ENCODE measurements at places on chromosomes 7 and 10.

- no peak for DNase-seq
Measured at GRCh38 chr7:120273476-120273975, 551 bp downstream of the KCND2 start.

GRCh38 chr10:33886299-33886698, 551.8 kb upstream of the NRP1 start:
- no peak for DNase-seq

GRCh38 chr10:131997366-131998049, 15.8 kb upstream of the BNIP3 start:
- DNase-seq = no peak

- no peak for DNase-seq
Measured at GRCh38 chr10:101666083-101666482, 28.9 kb downstream of the FBXW4 start.

GRCh38 chr7:44853391-44853790, 5.5 kb upstream of the H2AZ2 start:
- DNase-seq = no peak

DNA sequence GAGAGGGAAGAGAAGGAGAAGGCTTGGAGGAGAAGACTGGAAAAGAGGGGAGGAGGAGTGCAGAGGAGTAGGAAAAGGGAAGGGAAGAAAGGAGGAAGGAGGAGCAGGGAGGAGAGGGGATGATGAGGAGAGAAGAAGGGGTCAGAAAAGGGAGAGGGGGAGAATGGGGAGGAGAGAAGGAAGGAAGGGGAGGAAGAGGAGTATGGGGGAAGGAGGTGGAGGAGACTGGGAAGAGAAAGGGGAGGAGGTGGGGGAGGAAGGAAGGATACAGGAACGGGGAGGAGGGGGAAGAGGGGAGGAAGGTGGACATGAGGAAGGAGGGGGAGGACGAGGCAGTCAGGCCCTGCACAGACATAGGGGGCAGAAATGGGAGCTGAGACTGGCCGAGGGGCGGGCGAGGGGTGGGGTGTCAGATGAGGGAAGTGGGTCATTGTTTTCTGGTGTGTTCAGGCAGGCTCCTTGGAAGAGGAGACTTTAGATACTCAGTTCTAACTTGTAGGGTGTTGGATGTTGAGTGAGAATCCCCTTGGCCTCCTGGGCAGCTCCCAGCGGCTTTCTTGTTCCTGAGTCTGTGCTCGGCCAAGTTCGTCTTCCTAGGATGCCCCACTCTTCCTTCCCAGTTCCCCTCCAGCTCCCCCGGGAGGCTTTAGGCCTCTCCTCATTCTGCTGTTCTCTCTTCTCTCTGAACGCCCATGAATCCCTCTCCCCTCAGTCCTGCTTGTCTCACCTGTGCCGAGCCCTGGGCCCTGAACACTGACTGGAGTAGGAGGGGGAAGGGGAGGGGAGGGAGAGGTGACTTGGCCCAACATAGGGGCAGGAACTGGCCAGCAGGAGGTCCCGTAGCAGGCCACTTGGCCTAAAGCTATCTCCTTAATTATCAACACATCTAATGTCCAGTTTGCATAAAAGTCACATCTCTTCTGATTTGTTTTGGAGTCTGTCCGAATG, 12.8 kb upstream of the CRHR2 start:
- DNase-seq = no peak

DNA sequence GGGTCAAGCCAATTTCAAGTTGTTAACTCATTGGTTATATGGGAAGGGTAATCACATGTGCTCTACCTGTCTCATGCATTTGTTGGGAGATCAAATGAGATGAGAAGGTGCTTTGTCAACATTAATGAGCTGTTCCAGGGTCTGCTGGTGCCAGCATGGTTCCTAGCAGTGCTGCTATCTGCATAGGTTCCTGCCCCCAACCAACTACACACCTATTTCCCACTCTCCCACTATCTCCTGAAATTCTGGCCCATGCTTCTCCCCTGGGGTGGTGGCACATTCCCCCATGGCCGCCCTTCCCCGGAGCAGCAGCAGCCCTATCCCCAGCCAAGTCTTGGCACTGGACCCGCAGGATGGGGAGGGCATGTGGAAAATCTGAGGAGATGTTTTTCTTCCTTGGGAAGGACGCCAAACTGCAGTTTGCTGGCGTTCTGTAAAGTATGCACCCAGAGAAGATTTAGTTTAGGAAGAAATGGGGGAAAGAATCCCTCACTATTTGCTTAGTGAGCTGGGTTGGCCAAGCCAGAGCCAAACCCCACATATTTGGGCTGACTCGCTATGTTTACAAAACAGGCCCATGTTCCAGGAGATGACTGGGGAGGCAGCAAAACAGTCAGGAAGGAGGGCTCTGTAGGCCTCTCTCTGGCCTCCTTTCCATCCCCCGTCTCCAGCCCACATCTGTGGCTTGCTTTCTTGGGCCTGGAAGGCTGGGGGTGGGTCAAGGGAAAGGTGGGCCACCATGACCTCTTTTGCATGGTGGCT, 42.5 kb downstream of the PPP1R3C start:
- peak; percentile 90 for DNase-seq

DNA sequence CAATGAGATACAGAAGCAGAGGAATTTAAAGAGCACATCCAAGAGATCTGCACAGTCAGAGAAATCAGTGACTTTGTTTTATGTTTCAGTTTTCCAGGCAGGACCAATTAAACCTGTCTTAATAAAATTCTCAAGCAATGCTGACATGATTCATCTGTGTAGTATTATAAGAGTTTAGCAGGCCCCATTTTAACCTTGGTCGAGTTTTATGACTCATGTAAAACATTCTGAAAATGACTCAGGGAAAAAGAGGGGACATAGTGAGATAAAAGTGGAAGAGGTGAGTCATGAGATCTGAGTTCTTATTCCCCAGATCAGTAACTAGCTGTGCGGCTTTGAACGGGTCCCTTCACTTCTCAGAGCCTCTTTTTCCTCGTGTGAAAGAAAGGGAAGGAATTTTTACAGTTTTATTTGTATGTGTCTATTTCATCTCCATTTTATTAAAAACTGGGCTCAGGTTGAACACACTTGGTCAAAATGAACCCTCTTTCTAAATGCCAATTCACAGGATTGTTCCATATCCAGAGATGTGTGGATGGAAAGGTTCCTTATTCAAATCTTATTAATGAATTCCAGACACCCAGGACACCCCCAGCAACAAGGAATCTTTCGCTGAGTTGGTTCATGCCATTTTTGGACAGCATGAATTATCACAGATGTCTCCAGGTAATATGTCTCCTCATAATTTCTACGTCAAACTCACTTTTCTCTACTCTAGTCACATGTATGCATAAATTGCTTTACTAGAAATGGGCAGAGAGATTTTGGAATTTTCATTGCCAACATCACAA, 143.2 kb downstream of the JAZF1 start:
- DNase-seq = peak; percentile 96

GRCh38 chr7:35386816-35387706, 133.2 kb upstream of the TBX20 start:
- no peak for DNase-seq

GRCh38 chr7:121901026-121901425, 28.1 kb downstream of the PTPRZ1 start:
- DNase-seq = no peak

GRCh38 chr7:84686373-84686772, 491.8 kb upstream of the SEMA3A start:
- DNase-seq = no peak

DNA sequence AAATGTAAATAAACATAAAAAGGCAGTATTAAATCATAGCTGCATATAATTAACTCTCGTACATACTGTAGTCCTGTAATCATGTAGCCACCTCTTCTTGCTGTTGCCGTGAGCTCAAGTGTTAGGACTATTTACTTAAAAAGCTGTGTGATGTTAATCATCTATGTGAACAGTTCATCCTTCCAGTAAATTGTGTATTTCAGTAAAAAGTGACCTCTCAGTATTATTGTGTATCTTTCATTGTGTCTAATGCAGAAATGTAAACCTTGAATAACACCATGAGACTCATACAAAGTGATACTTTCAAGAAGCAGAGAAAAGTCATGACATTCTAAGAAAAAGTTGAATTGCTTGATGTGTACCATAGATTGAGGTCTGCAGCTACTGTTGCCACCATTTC, 38.0 kb downstream of the ADD3 start:
- no peak for DNase-seq

GRCh38 chr10:47253030-47253637, 46.9 kb upstream of the GDF10 start:
- no peak for DNase-seq

GRCh38 chr7:26937939-26938623, 73.7 kb upstream of the SKAP2 start:
- DNase-seq = no peak

DNA sequence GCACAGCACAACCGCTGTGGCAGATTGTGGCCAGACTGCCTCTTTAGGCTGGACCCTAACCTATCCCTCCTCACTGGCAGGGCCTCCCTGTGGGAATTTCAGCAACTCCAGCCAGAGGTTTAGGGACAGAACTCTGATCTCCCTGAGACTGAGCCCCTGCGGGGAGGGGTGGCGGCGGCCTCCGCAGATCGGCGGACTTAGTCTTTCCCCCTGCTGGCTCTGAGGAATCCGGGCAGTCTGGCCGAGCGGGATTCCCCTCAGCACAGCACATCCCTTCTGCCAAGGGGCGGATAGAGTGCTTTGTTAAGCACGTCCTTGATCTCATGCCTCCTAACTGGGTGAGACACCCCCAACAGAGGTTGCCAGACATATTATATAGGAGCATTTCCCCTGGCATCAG, 224.2 kb upstream of the NPY start:
- no peak for DNase-seq

DNA sequence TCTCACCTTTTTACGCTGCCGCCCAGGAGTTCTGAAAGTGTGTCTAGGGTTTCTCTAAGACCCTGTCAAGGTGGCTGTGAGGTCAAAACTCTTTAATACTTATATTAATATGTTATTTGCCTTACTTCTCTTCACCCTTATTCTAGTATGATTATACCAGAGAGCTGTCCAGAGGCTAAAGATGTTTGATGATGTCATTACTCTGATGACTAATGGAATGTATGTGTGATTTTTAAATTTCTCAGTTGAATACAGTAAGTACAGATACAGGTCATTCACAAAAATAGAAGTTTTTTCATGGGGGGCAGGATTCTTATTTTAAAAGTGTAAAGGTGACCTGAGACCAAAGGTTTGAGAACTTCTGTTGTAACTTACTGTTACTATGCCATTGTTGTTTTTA, 150.6 kb upstream of the FOXP2 start:
- DNase-seq = no peak

DNA sequence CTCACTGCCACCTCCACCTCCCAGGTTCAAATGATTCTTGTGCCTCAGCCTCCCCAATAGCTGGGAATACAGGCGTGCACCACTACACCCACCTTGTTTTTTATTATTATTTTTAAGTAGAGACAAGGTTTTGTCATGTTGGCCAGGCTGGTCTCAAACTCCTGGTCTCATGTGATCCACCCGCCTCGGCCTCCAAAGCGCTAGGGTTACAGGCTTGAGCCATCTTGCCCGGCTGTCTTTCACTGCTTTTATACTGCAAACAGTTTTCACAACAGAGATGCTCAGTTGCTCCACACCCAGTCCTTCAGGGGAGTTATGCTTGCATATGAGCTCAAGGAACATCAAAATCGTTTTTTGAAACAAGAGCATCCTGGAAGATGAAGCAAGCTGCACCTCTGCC, 1.3 kb upstream of the PRR15 start:
- no peak for DNase-seq

GRCh38 chr10:34739915-34740314, 75.2 kb downstream of the PARD3 start:
- DNase-seq = no peak

DNA sequence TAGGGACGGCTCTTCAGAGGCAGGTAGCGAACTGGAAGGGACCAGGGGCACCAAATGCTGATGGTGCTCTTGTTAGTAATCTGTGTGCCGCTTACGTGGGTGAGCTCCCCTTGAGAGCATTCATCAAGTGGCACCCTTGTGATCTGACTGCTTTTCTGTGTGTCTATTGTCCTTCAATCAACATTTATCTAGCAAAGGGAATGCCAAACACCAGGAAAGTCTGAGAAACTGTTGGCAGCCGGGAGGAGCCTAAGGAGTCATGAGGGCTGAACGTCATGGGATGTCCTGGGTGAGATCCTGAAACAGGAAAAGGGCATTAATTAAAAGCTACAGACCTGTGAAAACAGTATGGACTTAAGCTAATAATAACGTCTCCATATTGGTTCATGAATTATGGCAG, 733.1 kb downstream of the TYW1 start:
- DNase-seq = no peak
